Mesothelial cell of epicardium (in vitro differentiated cells): ENCODE measurements at places on chromosomes 4 and X. TPM values are rescaled to one million over a fixed set of nuclear protein-coding genes. Genes with fewer than 3 reads are reported as not detected.
A peak's percentile ranks its signal among the peaks of the same experiment; 100 is the strongest.

PABPC5 gene
- 6.8 to 8.4 TPM (median 7.4 TPM) in 3 replicates for total RNA-seq

ETDB gene
- total RNA-seq = not detected in 3 replicates

SULT1E1 gene
- total RNA-seq = 118 to 122 TPM (median 121 TPM) in 3 replicates

TMPRSS11A gene
- 1.6 to 1.8 TPM (median 1.8 TPM) in 3 replicates for total RNA-seq

DNA sequence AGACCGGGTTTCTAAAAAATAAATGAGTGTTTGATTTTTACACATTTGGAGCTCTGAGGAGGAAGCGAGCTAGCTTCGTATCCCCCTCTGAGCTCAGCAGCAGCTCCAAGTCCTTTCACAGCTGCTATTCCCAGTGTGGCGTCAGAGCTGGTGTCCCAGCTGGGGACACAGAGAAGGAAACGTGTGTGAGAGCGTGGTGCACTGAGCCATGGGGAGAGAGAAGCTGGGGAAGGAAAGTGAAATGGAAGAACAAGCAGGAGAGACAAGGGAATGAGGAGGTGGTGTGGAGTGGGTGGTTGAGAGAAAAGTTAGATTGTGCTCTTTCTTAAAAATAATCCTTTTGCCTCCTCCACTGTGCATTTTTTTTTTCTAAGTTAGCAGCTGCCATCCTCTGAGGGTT lies 79.5 kb upstream of the SLC4A4 start:
- no peak overlapping the region for H3K4me3 ChIP-seq
- H3K4me1 ChIP-seq = peaks cover 39% of the 10 kb centered on the region
- DNase-seq = no peak
- H3K36me3 ChIP-seq = no peaks in the 10 kb centered on the region
- peaks cover 2% of the 10 kb centered on the region for H3K27me3 ChIP-seq
- H3K27ac ChIP-seq = no peak overlapping the region

DNA sequence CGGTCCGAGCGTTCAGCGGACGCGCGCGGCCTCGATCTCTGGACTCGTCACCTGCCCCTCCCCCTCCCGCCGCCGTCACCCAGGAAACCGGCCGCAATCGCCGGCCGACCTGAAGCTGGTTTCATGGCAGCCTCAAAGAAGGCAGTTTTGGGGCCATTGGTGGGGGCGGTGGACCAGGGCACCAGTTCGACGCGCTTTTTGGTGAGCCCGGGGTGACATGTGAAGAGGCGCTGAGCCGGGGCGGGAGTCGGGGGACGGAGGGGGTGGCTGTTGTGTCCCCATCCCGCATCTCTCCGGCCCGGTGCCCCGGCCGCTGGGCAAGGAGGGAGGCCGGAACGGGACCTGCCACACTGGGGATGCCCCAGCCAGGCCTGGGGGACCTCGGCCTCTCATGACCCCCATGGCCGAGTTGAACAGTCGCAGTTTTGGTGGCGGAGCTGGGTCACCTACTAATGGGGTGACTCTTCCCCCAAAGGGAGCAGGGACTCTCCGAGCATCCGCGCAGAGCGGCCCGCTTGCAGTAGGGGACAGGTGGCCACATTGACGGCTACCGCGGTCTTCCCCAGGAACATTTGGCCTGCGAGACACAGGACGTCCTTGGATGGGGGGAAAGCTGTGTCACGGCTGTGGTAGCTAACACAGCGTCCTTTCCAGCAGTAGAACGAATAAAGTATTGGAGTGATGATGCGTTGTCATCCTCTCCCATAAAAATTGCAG lies at the start of gene GK:
GK (plus strand) TSS at position 9 of the 717 bp plus-strand sequence; CDS start at position 124, 115 bp downstream.
- peak; percentile 22 for DNase-seq
- peaks cover 10% of the 10 kb centered on the region for H3K4me1 ChIP-seq
- no peaks in the 10 kb centered on the region for H3K36me3 ChIP-seq
- peak within 1 kb of the TSS; percentile 75 for H3K4me3 ChIP-seq
- H3K27me3 ChIP-seq = no peaks in the 10 kb centered on the region
- H3K27ac ChIP-seq = peak within 1 kb of the TSS; percentile 57

DNA sequence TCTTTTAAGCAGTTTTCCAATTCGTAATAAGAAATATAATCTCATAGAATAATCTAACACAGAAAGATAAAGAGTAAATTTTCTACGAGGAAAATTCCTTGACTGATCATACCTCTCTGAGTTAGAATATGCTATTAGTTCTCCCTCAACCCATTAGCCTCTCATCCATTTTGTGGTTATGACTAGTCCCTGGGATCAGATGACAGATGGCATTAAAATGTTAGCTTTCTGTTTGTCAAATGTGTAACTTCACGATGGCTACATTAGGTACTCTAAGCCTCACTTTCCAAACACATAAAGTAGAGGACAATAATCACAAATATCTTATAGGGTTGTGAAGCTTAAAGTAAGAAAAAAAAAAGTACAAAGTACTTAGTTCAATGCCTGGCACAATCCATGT lies 112.2 kb downstream of the ZAR1 start:
- no peak for DNase-seq
- peak overlapping the region; percentile 52 for H3K27ac ChIP-seq
- peaks cover 42% of the 10 kb centered on the region for H3K4me1 ChIP-seq

DNA sequence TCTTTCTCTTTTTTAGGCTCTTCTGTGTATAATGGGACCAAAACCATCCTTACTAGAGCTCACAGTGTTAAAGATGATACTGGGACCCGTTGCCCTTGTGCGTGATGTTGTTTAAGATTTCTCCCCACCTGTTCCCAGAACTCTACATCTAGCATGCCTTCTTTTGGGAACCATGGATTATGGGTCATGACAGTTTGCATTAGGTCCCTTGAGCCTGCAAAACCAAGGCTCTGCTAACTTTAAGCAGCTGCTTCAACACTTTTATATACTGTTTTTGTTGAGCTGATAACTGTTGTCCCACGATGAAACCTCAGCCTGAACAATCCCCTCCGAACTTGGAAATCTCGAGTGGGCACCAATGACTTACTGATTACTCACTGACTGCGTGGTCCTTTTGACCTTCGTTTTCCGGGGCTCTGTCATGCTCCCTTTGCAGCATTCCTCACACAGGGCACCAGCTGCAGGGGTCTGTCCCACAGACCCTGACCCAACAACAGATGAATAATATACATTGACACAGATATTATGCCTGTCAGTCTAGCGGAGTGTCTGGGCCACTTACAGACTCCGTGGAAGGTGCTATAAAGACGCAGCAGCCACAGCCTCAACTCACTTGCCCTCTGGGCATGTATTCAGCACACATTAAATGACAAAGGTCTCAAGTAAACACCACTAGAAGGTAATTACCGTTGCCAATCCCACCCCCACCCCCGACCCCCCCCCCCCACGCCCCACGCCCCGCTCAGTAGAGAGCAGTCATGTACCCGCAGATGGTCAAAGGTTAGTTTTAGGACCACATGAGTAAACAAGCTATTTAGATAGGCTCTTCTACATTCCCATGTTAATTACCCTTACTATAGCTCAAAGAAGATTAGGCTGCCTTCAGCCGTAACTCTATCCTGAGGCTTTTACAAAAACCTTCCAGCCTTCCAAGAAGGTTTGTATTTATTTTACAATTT lies 162.0 kb upstream of the WDFY3 start:
- no peaks in the 10 kb centered on the region for H3K27me3 ChIP-seq
- DNase-seq = no peak
- peaks cover 4% of the 10 kb centered on the region for H3K4me1 ChIP-seq
- H3K27ac ChIP-seq = no peak overlapping the region
- H3K36me3 ChIP-seq = no peaks in the 10 kb centered on the region
